Hepatocyte (in vitro differentiated cells): ENCODE measurements at places on chromosomes 12 and 14.

DNA sequence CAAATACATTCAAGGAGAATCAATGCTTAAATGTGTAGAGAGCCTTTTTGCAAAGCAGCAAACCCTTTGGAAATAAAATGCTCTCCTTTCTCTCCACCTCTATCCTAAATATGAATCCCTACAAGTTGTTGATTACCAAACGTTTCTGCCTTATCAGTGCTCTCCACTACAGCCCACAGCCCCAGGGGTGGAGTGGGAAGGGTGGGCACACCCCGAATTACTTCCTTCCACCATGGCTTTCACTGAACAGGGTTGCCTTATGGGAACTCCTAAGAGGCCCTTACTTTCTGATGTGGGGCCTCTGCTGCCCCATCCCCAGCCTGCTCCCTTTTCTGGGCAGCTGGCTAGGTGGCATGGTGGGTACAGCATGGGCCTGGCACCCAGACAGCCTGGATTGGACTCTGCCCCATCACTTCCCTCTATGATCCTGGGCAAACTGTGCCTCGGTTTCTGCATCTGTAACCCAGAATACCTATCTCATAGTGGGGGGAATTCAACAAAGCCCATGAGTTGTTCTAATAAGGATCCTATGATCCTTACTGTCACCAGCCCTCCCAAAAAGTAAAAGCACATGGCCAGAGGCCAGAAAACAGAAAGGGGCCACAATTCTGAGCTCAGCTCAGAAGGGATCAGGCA lies 16.1 kb downstream of the AK7 start:
- DNase-seq = no peak

DNA sequence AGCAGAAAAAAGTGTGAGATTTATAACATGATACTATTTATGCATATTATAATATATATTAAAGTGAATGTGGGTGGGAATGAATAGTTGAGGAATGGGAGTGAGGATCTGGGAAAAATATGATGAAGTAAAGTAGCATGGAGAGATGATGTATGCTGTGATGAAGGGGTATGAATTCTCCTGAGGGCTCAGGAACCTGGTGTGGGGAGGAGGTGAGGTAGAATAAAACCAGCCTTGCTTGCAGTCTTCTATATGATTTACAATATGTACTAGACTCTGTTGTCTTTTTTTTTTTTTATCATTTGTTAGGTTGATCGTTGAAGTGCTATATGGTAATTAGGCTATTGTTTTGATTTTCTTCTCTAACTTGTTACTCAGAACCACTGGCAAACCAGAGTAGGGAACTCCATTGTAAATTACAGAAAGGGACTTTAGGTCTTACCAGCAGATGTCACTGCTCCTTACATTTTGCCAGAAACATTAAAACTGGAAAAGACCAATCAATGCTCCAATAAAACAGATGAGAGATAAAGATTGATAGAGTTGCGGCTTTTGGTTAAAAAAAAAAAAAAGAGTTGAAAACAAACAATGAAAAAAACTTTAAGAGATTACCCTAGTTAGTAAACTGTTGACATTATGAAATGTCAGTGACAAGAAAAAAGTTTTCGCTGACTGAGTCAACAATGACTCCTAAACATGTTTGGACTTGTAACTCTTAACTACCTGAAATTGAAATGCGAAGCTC lies 39.9 kb downstream of the ATL1 start:
- peak; percentile 31 for DNase-seq

GRCh38 chr12:89327486-89328094 lies 24.7 kb downstream of the DUSP6 start:
- no peak for DNase-seq

GRCh38 chr12:110807640-110808039 lies 39.1 kb upstream of the CCDC63 start:
- no peak for DNase-seq

DNA sequence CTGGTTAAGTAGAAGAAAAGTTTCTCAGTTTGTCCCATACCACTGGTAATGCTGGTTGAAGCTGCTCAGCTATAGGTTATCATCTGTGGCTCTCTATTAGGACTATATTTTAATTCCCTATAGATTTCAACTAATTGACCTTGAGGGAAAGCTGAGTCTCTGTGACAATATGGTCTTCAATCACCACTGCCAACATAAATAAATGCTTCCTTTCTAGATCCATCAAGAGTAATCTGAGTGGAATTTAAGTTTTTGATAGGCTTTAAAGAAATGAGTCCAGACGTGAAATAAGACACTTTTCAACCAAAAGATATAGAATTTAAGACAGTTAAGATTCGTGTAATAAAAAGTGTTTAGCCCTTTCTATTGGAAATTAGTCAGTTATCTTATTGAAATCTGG lies 63.5 kb upstream of the MYF6 start:
- no peak for DNase-seq

DNA sequence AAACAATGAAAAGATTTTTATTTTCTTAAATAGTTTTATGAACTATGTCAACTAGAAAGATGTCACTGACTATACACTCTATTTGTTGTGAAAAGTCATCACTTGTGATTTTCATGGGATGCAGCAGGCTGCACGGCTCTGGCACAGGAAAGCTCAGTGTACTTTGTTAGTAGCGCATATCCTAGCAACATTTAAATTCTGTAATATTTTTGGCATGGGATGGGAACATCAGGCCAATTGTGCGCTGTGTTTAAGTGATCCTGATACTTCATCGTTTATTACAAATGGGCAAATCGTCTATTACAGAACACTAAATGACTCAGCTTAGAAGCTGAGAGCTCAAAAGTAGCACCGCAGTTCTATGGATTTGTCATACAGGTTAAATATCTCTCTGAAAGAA lies 60.7 kb upstream of the SAV1 start:
- DNase-seq = no peak

DNA sequence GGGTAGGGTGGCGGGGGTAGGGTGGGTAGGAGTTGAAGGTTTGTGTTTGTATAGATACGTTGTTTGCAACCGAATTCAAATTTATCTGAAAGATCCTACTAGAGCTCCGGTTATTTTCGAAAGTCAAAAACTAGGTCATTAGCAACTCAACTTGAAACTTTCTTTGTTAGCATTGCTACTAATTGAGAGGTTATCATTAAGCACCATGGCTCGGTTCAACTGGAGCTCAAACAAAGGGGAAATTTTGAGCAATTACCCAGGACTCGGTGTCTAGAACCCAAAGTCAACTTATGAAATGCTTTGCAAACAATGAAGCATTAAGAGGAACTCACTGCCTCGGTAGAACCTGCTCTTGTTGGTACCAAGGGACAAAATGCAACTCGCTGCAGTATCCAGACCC lies 207.7 kb downstream of the BCAT1 start:
- no peak for DNase-seq

GRCh38 chr14:75832621-75833297 lies 149.0 kb downstream of the TGFB3 start:
- DNase-seq = no peak

DNA sequence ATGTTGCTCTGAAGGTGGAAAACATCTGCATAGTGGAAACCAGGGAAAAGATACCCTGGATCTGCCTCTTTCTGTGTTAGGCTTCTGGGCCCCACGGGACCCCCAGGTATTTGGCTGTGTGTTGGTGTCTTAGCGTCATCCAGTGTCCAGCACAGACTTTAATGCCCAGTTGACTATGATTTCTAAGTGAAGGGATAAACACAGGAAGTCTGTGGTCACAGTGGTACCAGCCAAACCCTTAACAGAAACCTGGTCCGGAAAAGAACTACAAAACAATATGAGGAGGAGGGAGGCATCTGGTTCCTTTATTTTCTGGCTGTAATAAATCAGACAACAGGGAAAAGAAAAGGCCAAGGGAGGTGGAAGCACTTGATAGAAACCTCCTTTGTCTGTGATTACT lies 56.4 kb downstream of the CMKLR1 start:
- DNase-seq = no peak
